ENCODE measurements at places on chromosomes 2 and 18.
A peak's percentile ranks its signal among the peaks of the same experiment; 100 is the strongest.

GRCh38 chr2:119774026-119774425 is 14.3 kb downstream of the PTPN4 start:
- no peak for DNase-seq

DNA sequence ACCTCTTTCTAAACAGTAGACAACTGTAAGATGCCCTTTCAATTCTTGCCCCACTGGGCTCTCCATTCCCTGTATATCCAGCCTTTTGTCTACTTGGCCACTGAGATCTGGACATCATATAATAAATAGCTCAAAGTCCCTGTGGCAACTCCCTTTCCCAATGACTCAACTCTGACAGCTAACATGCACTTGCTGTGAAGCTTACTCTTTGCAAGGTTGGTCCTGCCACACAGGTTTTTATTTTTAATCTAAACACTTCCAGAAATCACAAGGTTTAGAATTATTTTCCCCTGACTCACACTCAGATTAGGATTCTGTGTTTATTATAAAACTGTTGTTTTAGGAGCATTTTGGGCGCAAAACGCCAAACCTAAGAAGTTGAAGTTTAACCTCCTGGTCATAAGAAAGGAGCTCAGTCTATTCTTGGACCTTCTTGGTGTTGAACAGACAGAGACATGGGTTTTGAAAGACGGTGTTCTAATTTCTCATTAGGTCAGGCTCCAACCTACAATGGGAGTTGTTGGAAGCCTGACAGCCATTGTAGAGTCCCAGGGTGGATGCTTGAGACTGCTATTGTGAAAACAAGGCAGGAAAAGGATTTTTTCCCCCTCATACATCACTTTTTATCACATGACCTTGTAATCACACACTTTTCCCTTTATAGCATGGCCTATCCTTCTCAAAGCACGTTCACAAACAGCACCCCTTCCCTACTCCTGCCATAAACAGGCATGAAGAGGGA is 124.7 kb upstream of the SERPINE2 start:
- DNase-seq, result no peak

GRCh38 chr2:73053316-73054114 is 18.0 kb downstream of the SFXN5 start:
- DNase-seq, result no peak

- DNase-seq, result no peak
Measured at GRCh38 chr2:173137610-173138009, 62.0 kb downstream of the MAP3K20 start.

- DNase-seq, result no peak
Measured at GRCh38 chr2:85806358-85807118, 52.7 kb downstream of the ATOH8 start.

- DNase-seq, result peak; percentile 30
Measured at GRCh38 chr18:49016648-49017539, 66.1 kb upstream of the SMAD7 start.

DNA sequence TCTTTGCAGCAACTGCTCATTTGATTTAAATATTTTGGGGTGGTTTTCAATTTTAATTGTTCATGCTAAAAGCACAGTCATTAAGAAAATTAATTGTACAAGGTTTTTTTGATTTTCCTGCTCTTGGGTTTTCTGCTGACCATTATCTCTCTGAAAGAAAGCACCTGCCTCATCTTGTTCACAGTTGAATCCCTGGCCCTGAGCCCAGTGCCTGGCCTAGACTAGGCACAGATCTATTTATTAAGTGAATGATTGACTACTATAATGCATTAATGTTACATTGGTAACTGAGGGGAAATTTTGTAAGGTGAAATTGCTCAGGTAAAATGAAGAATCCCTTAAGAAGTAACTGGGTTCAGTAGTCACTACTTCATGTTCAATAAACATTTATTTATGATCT is 22.0 kb downstream of the IL1RL2 start:
- no peak for DNase-seq

DNA sequence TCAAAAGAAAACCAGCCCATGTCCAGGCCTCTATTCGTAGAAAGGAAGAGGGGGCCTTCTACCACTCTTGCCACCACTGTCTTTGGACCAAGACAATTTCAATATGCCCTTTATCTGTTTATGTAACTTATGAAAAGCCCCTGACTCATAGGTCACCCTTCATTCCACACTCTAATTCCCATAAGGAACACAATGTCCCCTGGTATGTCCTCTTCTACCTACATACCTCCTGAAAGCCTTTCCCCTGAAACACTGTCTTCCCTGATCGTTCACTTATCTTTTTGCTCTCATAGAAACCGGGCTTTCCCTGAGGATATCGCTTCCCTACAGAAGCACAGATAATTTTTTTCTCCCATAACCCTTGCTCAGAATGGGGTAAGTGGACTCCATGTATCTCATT is 13.3 kb downstream of the EIF2AK3 start:
- DNase-seq, result no peak

DNA sequence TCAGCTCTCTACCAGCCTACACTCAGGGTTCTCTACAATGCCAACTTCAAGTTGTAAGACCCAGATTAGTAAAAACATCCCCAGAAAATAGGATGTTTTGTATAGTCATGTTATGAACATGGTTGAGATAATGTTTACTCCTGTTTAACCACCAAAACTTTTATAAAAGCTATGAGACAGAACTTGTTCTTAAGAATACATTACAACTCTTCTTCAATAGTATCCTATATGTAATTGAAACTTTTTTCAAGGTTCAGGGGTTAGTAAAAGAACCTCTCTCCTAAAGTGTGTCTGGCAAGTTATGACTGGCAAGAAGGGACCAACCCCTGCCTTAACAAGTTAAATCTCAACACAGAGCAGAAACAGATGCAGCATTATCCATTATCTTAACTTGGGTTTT is 118.8 kb upstream of the STK17B start:
- no peak for DNase-seq

- DNase-seq, result peak; percentile 73
Measured at GRCh38 chr2:200305797-200306195, 697 bp upstream of the SPATS2L start.

DNA sequence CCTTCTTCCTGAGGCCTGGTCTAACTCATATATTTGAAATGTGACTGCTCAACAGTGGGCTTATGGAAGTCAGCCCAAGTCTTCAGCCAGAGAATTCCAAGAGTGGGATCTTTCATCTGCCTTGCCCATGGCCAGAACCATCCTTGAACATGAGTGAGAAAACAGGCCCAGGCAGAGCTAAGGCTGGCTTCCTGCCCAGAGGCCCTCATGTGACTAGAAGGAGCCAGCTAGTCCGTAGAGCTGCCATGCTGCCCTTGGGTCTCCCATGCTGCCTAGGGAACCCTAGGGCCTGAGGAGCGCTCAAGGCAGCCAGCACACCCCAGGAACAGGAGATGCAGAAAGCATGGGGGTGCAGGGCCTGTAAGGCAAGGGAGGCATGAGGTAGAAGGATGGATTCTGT is 203.6 kb downstream of the FHOD3 start:
- no peak for DNase-seq

GRCh38 chr2:101119431-101119830 is 31.8 kb downstream of the TBC1D8 start:
- no peak for DNase-seq

DNA sequence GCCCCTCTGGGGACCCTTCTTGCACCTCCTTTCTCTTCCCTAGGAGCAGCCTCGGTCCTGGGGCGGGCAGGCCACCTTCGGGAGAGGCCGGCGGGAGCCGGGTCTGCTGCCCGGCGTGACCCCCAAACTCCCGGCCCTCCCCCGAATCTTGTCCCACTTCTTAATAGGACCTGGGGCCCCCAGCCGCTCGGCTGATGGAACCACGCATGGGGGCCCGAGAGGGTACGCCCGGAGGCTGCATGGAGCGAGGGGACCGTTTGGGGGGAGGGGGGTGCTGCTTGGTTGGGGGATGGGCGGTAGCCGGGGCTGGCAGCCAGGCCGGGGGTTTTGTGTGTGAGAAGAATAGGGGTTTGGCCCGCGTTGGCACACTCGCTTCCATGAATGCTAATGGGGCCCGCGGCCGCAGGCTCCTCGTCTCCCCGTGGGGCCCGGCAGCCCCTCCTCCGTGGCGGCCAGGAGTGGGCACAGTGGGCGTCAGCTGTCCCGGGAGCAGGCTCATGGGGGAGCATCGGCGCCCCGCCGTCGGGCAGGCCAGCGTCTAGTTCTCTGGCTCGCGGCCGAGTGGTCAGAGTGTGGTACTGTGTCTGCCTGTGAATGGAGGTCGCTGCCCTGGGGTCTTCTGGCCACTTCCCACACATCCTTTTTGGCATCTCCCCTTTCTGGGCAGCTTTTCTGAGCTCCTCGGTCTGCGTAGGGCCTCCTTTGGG is 1.0 kb downstream of the GAREM2 start:
- peak; percentile 43 for DNase-seq

Measured in left hindlimb (tissue), 1 donor.